Activated CD4-positive, alpha-beta T cell treated with anti-CD3 and anti-CD28 coated beads, Interleukin-2, Interleukin-4, amounts not matched to agents 100 ng/mL and 50 ng/mL, durations not matched to agents 16 hours and 8 hours (primary cell): ENCODE measurements at places on chromosomes 7 and 10.

DNA sequence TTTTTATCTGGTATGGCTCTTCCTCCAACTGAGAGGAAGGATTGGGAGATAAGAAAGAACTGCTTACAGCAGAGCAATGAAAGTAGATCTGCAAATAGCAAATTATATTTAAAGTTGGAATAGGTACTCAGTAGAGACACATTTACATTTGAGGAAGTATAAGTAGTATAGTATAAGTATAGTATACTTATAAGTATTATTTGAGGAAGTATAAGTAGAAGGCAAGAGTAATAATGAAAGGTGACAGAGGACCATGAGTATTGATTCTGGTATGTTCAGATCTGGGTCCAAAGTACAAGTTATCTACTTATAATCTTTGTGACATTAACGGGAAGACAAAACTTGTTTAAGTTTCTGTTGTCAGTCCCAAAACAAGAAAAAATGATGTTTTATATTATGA is 527.6 kb upstream of the SORCS1 start:
- DNase-seq: no peak

- no peak for DNase-seq
Observed at GRCh38 chr7:95578299-95578855, 17.9 kb downstream of the PDK4 start.

GRCh38 chr7:120987280-120987679 is 1.2 kb upstream of the CPED1 start:
- DNase-seq: no peak

DNA sequence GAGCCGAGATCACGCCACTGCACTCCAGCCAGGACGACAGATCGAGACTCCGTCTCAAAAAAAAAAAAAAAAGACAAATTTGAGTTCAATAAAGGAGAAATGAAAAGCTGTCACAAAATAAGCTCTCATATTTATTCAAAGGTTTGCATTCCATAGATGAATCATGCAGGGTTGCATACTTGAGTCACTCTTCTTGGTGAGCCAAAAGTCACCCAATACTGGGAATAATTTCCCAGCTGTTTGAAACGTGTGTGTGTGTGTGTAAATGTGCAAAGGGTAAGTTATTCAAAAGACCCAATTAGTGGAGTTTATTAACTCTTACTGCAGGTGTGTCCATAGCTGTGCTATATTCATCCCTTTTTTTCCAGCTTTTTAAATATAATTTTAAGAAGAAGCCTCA is 297.7 kb downstream of the CCDC3 start:
- DNase-seq: no peak

DNA sequence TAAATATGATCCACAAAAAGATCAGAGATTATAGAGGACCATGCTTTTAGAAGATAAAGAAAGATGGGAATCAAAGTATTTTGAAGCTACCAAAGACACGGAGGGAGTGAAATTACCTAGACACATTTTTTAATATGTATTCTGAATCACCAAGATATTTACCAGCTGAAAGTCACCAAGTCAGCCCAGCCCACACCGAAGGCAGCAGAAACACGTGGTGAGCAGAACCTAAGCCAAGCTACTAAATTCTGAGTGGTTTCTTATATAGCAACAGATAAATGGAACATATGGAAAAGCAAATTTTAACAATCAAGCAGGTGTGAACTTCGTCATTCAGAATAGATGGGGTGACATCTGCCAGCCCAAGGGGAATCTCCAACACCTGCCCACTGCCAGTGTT is 134.7 kb upstream of the AKR1E2 start:
- DNase-seq: no peak

DNA sequence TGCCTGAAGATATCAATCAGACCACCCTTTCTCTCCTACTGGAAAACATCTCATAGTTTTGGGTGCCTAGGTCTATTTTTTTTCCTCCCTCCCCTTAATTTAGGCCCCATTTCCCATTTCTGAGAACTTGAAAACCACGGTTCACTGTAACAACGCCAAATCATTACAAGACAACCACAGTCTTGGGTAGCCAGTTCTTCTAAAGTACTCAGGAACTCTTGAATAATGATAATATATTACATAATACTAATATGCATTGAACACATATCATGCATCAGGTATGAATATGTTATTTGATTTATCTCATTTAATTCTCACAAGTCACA is 185.1 kb upstream of the ADO start:
- DNase-seq: no peak

DNA sequence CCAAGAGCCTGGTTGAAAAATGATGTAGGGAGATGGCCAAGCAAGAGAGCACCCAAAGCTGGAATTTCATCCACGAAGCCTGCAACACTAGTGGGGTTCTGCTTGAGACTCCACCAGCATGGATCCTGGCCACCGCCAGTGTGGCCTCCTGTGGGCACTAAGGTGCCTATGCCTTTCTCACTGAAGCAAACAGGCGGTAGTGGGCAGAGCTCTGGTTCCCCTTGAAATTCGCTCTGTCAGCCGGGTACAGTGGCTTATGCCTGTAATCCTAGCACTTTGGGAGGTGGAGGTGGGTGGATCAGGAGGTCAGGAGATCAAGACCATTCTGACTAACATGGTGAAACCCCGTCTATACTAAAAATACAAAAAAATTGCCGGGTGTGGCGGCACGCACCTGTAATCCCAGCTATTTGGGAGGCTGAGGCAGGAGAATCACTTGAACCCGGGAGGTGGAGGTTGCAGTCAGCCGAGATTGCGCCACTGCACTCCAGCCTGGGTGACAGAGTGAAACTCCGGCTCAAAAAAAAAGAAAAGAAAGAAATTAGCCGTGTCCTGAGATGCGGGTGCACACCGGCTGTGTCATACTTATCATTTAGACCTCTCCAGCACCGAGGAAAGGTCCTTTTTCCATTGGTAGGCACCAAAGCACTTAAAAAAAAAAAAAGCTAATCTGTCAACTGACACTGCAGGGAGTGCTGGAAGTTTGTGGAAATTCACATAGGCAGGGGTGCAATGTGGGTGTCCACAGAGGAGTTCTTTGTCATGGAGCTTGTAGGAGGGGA is 28.3 kb downstream of the CCM2 start:
- DNase-seq: no peak

DNA sequence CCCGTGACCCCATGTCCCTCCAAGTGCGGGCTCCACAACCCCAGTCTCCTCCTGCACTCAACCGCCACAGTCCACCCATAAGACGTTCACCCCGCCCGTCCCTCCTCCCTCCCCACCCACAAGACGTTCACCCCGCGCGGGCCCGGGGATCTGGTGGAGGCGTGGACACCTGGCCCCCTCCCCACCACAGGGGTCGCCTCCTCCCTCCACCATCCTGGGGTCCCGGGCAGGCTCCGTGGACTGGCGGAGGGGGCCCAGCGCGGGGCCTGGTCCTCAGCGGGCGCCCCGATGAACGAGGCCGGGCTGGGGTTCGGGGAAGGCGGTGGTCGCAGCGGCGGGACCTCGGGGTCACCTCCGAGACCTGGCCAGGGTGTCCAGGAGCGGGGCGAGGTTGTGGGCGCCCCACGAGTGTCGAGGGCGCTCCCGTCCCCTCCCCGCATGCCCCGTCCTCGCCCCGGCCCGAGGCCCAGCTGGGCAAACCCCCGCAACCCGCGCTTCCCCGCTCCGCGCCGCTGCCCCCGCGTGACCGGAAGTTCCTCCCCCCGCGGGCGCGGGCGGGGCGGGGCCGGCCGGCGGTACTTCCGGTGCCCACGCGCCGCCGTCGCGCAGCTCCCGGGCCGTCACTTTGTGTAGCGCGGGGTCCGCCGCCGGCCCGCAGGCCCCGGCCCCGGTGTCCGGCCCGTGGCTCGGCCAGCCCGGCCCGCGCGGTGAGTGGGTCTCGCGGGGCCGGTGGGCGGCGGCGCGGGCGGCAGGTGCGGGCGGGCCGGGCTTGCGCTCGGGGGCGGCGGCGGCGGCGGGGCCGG is at the start of gene ZNF316:
TSS of gene ZNF316 (plus strand) at position 578 of the 803 bp plus-strand sequence. CDS start 5,092 bp downstream, outside the sequence.
- DNase-seq: peak; percentile 45

DNA sequence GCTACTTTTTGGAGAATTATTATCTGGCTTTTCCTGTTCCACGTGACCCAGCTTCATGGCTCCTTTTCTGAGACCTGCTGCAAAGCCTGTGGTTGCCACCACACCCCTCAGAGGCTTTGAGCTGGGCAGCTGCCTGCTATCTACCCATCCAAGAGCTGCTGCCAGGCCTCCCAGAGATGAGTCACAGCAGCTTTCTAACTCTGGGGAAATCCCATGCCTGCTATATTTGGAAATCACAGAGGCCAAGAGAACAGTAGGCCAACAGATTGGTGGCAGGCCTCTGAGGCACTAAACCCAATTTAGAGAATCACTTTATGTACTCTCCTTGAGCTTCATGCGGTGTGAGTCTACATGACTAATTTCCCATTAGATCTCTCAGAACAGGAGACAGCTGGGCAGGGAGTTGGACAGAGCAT is 35.2 kb downstream of the SGCE start:
- peak; percentile 83 for DNase-seq

DNA sequence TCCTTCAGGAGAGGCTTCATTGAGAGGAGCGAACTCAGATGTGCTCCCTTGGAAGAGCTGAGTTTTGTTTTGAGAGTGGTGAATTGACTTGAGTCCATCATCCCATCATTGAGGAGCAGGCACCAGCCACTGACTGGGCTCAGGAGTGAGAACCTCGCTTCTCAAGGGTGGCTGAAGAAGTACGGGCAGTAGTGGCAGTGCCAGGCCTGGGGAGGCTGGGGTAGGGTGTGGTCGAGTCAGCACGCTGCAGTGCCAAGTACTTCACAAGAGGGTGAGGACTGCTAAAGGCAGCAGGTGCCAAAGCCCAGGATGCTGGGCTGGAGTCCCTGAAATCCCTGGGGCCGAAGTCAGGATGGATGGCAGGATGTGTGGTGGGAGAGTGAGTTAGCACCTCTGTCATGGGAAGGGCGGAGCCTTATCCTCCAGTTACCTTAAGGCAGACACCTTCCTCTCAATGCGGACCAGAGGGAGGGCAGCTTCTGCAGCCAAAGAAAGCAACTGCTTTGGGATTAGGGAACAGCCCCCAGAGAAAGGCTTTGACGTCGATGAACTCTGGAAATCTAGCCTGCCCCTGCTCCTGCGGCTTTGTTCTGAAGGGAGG is 210.3 kb downstream of the CAMK1D start:
- DNase-seq: no peak

- no peak for DNase-seq
Observed at GRCh38 chr10:47164126-47164799, 135.7 kb upstream of the GDF10 start.
